ENCODE measurements at places on chromosomes 11 and 22.

DNA sequence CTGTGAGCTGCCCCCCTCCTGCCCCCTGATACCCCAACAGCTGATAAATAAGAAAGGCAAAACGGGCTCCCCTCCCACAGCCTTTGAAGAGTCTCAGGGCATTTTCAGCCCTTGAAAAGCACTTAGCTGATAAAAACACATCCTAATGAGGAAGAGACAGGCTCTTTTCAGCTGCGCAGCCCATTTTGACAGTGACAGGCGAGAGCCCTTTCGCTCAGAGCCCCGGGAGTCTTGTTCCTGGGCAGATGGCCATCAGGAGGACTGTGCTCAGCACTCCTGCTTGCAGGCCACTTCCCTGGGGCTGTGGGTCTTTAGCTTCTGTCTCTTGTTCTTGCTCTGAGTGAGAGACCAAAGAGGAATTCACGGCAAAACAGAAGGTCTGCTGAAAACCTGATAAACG lies 757.2 kb downstream of the BRD1 start:
- DNase-seq: no peak

GRCh38 chr11:131079036-131079435 lies 162.8 kb upstream of the SNX19 start:
- DNase-seq: no peak

GRCh38 chr11:130388607-130389205 lies 39.7 kb downstream of the ADAMTS8 start:
- peak; percentile 30 for DNase-seq

DNA sequence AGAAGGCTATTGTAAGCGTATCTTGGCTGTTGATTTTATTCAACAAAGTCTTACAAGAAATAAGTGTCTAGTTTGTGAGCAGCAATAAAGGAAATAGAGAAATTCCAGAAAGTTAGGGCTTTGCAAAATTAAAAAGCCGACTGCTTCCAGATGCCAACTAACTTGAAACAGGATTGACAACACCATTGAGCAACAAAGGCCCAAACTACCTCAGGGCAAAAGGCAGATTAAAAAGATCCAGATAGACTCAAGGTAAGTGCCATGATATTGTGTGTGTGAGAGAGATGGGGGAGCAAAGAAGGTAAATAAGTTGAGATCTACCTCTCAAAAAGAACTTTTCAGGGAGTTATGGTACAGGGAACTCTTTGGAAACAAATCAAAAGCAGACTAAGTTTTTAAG lies 49.1 kb downstream of the PARVG start:
- no peak for DNase-seq

- peak; percentile 3 for DNase-seq
These were observed 98.2 kb downstream of the LDLRAD3 start for GRCh38 chr11:36041988-36042611.

DNA sequence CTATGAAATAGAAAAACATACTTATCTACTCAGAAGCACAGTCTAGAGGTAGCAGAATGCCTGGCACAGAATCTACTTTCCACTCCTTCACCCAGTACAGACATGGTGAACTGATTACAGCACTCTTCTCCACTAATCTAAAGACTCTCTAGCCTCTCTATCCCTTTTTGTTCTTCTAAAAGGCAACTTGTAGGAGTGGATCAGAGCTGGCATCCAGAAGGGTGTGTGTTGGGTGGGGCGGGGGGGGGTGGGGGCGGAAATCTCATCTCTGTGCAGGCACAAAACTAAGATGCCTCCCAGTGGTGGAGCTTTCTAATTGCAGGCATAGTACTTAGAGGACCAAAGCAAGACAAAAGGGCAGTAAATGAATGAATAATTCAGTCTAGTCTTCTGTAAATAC lies 11.5 kb upstream of the EMID1 start:
- DNase-seq: no peak

DNA sequence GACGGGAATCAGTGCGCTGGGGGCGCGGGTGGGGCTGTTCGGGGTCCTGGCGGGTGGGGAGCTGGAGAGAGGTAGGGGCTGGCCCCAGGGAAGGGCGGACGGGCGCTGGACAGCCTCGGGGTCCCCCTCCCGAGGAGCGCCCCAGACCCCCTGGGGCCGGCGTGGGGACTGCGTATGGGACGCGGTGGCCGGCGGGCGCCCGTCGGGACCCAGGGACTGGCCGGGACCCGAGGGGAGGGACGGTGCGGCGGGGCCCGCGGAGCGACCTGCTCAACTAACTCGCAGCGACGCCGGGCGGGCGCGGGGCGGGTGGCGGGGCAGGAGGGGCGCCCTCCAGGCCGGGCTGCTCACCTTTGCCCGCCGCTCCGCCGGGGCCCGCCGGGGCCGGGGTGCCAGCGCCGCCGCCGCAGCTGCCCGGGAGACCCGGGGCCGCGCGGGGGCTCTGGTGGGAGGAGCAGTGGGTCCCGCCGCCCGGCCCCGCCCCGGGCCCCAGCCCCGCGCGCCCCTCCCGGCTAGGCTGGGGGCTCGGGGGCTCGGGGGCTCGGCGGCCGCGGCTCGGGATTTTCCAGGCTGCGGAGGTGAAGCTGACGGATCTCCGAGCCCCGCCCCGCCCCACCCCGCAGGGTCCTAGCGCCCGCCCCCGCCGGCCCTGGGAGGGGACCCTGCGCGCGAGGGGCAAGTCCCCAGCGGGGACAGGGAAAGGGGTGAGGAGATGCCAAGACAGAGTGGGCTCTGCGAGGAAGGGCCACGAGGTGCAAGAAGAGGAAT lies 12.3 kb downstream of the STARD10 start:
- DNase-seq: no peak

- peak; percentile 54 for DNase-seq
These were observed 28.1 kb upstream of the FBXO3 start for GRCh38 chr11:33802194-33802950.

DNA sequence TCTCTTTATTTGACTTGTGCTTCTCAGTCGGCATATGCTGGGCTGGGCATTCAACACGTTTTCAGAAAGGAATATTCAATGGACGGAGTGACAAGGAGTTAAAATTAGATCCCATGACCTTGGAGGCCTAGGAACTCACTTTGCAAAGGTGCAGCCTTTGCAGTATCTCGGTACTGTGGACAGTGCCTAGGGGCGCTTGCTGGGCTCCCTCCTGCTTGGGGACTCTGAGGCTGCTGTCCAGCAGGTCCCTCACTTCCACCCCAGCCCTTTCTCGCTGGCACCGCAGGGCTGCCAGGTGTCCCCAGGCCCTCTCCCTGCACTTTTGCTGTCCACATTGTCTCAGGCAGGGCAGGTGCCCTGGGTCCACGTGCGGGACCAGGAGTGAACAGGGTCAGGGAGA lies 255.5 kb upstream of the B3GAT1 start:
- DNase-seq: no peak

DNA sequence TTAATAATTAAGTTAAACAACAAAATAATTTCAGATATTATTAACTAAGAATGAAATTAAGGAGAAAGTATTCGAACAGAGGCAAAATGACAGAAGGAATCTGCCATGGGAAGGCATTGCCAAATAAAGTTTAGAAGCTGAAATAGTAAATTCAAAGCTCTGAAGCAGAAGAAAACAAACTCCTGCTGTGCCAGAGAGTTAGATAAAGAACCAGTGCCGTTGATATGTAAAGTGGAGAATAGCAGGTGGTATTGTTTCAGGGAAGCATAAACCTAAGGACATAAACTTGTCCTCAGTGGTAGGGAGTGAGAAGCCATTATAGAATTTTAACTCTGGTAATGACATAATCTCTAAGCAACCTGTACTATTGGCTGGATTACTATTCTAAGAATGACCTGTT lies 2.7 kb upstream of the HBG2 start:
- DNase-seq: no peak

GRCh38 chr11:111793863-111794262 lies 27.7 kb upstream of the PPP2R1B start:
- DNase-seq: no peak

DNA sequence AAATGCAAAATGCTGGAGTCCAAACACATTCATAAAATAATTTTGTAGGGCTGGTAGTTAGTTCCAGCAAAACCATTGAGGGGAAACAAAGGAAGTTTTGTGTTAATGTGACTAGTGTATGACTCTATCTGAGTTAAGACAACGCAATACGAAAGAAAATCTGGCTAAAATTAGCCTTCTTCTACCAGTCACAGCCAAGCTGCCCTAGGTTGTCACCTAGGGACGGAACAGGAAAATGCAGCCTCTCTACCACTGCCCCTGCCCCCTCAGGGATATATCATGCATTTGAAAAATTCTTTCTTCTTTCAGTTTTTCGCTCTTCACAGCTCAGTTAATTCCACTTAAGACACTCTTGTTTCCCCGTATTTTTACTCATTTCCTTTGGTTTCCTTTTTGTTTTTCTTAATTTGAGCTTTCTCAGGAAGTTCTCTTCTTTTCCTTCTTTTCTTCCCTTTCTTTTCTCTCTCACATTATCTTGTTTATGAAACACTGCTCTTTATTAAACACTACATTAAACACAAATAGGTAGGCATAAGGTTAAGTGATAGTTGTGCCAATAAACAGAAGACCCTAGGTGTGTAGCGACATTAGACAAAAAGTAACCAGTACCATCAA lies 30.6 kb downstream of the KIRREL3 start:
- DNase-seq: no peak

GRCh38 chr11:17388609-17389210 lies at the start of gene KCNJ11:
Gene KCNJ11, minus strand, starts transcription at chr11:17388659. Its CDS starts 568 bp downstream, at chr11:17388091.
- no peak for DNase-seq

DNA sequence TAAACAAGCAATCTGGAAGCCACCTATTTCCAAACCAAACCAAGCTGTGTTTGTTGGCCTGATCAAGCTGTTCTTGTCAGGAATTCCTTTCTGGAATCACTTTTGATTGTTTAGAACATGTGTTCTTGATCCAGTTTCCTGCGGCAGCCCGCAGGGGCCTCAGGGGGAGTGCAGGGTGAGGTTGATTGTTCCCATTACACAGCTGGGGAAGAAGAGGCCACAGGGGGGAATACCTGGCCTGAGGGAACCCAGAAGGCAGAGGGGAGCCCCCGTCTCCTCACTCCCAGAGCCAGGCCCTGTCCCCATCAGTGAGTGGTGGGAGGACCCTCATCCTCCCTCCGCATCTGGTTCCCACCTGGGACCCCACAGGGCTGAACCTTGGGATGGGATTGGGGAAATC lies 4.2 kb downstream of the MRGPRD start:
- DNase-seq: no peak

GRCh38 chr11:117511483-117511930 lies 183.9 kb downstream of the CEP164 start:
- DNase-seq: no peak

GRCh38 chr11:64762277-64762673 lies 2.5 kb upstream of the PYGM start:
- DNase-seq: no peak

DNA sequence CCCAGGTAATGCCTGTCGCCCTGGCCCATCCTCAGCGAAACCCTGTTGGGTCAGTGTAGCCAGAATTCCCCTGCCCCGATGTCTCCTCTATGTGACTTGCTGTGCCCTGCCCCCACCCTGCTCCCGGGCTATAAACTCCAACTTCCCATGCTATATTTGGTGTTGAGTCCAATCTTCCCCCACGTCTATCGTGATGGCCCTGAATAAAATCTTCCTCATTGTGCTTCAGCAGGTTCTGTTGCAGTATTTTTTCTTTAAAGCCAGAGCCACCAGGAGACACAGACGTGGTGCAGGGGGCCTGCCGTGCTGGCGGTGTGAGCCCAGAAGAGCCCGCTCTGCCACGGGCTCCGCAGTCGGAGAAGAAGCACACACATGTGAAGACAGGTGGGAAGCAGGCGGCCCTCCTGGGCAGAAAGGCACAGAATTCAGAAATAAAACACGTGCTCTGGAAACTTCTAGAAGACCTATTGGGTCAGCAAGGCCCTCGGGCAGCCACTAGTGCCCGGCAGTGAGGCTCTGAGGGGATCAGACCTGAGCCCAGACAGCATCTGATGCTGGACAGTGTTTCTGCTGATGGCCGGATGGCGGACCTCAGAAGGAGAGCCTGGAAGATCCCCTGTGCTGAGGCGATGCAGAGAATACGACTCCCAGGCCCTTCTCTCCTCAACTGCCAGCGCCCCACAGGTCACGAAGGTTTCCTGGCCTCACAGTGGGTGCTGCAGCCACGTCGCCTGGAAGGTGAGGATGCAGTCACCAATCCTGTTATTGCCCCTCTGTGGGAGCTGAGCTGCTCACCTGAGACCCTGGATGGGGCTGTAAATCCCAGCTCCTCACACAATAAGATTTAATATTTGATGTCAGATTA lies 501.9 kb downstream of the BRD1 start:
- no peak for DNase-seq

DNA sequence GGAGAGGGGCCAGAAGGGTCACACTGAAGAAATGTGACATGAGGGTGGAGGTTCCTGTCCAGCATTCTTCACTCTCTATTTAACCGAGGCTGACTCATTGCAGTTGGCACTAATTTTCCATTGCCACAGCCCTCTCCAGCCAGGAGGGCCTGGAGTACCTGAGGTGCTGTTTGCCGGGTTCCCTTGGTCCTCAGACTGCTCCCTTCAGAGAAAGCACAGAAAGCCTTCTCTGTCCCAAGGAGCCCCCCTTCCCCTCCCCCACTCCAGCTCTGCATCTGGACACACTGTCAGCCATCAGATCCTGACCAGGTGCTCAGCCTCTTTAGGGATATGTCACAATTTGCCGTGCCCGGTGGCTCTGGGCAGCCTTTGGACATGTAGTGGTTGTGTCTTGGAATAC lies 3.2 kb upstream of the C11orf91 start:
- DNase-seq: peak; percentile 44

Data from small intestine (tissue), 16 donors.